Astrocyte of the hippocampus (primary cell): ENCODE measurements at places on chromosomes 7 and 10.
A peak's percentile ranks its signal among the peaks of the same experiment; 100 is the strongest.

DNA sequence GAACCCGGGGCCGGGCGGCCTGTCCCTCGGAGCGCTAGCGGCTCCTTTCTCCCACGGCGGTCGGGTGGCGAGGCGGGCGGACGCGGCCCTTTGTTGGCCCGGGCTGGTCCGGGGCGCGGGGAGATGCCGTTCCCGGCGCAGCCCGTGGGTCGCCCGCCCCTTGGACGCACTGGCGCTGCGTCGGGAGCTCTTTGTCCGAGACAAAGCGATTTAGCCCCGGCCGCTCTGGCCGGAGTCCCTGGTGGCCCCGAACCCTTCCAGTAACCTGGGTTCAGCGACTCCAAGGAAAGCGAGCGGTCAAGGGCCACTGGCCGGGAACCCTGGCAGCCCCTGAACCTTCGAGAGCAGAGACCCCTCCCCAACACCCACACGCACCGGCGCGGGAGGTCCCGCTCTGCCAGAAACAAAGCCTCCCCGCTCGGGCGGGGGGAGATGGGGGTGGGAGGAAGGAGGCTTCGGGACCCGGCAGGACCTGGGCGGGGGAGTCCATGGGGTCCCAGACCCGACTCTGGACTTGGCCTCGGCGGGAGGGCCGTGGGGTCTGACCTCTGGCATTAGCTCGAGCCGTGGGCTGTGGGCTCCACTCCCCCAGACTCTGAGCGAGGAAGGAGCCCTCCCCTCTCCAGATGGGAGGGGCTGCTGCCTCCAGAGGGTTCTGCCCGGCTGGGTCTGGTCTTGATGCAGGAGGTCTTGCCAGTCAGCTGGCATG, 836 bp downstream of the DPYSL4 start:
- peak; percentile 64 for DNase-seq

GRCh38 chr10:48762064-48763042, 77.7 kb downstream of the WDFY4 start:
- no peak for DNase-seq

- peak; percentile 35 for DNase-seq
Observed at GRCh38 chr7:55179931-55180682, 161.3 kb downstream of the EGFR start.

- peak; percentile 92 for DNase-seq
Observed at GRCh38 chr10:77159538-77160110, 478.0 kb downstream of the KCNMA1 start.

- no peak for DNase-seq
Observed at GRCh38 chr10:73167458-73167782, 388 bp downstream of the ECD start.

DNA sequence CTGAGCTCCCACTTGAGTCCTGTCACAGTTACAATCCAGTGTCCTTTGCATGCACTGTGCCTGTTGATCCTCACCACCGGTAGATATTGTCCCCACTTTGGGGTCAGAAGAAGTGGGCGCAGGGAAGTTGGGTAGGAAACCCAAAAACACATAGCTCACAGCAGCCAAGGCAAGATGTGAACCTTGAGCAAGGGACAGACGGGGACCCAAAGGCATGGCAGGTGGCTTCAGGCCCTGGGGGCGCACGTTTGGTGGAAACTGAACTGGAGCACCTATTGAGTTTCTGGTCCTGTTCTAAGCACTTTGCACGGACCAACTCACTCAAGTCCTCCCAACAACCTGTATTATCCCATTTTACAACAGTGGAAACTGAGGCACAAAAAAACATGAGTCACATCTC, 82.8 kb upstream of the ZNF716 start:
- no peak for DNase-seq
